ENCODE measurements at places on chromosomes 3 and 15.

- DNase-seq, result no peak
Observed at GRCh38 chr3:64650715-64651114, 37.1 kb downstream of the ADAMTS9 start.

- no peak for DNase-seq
Observed at GRCh38 chr15:31304751-31305365, 21.8 kb upstream of the KLF13 start.

GRCh38 chr3:37661615-37662306 is 199.9 kb upstream of the CTDSPL start:
- DNase-seq, result no peak

GRCh38 chr3:35871009-35871408 is 231.7 kb downstream of the ARPP21 start:
- DNase-seq, result no peak

- DNase-seq, result no peak
Observed at GRCh38 chr15:99475754-99476412, 89.9 kb upstream of the MEF2A start.

DNA sequence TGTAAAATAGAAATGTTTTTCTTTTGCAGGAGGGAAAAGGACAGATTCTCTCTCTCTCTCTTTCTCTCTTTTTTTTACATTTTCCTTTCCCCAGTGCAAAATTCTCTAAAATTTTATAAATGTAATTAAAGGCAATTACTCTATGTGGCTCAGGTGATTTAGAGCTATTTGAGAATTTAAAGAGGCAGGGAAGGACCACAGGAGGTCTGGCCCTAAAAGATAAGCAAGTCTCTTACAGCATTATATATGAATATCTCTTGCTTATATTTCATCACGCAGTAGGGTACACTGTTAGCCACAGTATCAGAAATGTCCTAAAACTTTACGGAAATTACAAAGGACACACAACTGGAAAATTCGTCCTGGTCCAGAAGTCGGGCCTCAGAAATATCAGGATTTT is 70.5 kb upstream of the PPIB start:
- no peak for DNase-seq

DNA sequence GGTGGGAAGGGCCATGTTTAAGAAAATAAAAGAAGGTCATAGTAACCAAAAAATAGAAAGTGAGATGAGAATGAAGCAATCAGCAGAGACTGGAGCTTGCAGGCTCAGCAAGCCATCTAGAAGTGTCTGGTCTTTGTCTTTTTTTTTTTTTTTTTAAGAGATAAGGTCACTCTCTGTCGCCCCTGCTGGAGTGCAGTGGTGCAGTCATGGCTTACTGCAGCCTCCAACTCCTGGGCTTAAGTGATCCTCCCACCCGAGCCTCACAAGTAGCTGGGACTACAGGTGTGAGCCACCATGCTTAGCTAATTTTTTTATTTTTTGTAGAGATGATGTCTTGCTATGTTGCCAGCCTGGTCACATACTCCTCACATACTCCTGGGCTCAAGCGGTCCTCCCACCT is 36.2 kb downstream of the GXYLT2 start:
- no peak for DNase-seq

- DNase-seq, result no peak
Observed at GRCh38 chr3:101544161-101544850, 17.4 kb upstream of the TRMT10C start.

- DNase-seq, result no peak
Observed at GRCh38 chr3:151387432-151387831, 2.9 kb upstream of the P2RY12 start.

DNA sequence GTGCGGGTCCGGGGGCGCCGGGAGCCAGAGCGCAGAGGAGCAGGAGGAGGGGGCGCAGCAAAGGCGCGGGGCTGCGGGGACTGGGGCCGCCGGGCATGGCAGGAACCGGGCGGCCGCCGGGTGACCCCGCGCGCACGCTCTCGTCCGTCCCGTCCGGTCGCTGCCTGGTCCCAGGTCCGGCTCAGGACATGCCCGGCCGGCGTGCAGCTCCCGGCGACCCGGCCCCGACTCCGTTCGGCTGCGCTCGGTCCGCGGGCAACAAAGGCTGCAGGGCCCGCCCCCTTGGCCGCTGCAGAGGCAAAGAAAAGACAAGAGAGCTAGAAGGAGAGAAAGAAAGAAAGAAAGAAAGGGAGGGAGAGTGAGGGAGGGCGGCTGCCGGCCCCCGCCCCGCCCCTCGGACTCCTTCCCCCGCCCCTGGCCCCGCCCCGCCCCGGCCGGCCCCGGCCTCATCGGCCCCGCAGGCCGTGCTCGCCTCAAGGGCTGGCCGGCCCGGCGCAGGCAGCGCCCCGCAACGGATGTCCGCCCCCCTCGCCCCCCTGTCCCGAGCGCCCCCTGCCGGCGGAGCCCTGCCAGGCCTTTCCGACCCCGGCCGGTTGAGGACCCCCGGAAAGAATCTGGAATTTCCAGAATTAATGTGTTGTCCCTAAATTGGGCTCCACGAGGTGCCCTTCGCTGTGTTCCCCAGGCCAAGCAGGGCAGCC is at the start of gene ADAMTS7:
TSS of gene ADAMTS7 (minus strand) at position 341 of the 701 bp plus-strand sequence. CDS start at position 97, 244 bp downstream.
- DNase-seq, result peak; percentile 8

DNA sequence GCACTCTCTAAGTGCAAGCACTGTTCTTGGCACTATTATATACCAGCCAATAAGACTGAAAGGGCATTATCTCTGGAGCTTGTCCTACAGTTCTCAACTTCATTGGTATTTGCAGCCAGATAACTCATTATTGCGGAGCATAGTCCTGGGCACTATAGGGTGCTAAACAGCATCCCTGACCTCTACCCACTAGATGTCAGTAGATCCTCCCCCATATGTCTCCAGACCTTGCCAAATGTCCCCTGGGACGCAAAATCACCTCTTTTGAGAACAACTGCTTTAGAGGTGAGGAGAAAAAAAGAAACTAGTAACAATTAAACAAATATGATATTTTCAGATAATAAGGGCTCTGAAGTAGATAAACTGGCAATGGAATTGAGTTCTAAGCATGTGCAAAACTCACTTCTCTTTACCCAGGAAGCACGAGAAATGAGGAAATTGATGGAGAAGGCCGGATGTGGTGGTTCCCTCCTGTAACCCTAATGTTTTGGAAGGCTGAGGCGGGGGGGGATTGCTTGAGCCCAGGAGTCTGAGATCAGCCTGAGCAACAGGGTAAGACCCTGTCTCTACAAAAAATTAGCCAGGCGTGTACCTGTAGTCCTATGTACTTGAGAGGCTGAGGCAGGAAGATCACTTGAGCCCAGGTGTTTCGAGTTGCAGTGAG is 61.4 kb downstream of the FRMD4B start:
- no peak for DNase-seq

- DNase-seq, result no peak
Observed at GRCh38 chr3:147919496-147919895, 510.3 kb downstream of the ZIC1 start.

GRCh38 chr3:127770671-127771355 is 51.5 kb downstream of the MGLL start:
- DNase-seq, result no peak

- DNase-seq, result no peak
Observed at GRCh38 chr15:63329567-63330350, 51.9 kb downstream of the CA12 start.

GRCh38 chr15:36210426-36210825 is 369.0 kb upstream of the CDIN1 start:
- no peak for DNase-seq

DNA sequence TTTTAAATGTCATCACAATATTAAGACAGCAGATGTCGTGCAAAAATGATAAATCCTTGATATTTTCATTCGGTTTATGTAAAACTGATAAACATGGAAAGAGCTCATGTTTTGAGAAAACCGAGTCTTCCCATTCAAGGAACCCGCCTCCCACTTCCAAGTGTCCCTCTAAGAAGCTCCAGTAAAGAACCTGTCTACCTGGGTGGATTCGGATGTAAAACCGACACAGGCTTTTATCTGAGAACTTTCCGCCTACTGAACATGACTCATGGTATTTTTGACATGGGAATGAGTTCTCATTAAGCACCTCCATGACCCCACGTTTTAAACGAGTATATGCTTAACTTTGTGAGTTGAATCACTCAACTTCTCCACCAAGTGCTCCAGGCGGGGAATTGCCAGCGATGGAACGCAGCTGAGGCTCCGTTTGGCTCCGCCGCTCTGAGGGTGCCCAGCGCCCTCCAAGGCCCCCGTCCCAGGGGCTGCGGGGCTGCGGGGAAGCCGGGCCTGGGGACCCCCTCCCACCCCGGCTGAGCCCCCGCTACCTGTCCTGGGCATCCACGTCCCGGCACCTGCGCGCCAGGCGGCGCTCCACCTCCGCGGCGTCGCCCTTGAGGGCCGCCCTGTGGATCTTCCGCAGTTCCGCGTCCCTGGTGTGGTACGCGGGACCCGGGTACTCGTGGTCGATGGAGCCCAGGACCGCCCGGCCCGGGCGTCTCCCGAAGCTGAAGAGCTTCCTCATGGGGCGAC is 119.9 kb downstream of the LMLN start:
- peak; percentile 14 for DNase-seq

DNA sequence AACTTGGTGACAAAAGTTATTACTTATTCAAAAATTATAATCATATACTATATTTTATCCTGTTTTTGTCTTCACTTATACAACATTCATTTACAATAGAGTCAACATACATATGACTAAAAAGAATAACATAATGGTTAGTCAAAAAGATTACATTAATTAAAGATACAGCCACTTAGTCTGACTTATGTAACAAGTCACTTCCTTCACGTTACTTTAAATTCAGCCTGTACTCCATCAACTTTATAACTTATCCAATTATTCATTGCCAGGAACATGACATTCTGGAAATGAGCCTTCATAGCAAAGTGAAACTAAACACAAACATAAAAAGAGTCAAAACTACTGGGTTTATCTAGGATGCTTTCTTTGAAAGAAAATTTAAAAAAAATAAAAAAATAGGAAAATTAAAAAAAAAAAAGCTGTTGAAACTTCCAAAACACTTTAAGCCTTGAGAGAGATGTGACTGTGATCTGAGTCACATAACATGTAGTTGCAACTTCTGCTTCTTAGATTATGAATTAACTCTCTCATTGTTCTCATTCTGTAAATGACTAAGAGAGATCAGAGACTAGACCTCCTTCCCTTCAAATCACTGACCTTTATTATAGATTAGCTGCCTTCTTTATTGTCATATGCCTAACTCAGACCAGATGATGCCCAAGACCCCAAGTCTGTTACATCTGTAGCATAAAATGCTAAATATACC is 107.8 kb downstream of the MYRIP start:
- DNase-seq, result no peak

GRCh38 chr3:100400419-100400779 is 490 bp downstream of the TOMM70 start:
- peak; percentile 16 for DNase-seq

GRCh38 chr3:58074997-58075396 is 66.8 kb downstream of the FLNB start:
- DNase-seq, result no peak

DNA sequence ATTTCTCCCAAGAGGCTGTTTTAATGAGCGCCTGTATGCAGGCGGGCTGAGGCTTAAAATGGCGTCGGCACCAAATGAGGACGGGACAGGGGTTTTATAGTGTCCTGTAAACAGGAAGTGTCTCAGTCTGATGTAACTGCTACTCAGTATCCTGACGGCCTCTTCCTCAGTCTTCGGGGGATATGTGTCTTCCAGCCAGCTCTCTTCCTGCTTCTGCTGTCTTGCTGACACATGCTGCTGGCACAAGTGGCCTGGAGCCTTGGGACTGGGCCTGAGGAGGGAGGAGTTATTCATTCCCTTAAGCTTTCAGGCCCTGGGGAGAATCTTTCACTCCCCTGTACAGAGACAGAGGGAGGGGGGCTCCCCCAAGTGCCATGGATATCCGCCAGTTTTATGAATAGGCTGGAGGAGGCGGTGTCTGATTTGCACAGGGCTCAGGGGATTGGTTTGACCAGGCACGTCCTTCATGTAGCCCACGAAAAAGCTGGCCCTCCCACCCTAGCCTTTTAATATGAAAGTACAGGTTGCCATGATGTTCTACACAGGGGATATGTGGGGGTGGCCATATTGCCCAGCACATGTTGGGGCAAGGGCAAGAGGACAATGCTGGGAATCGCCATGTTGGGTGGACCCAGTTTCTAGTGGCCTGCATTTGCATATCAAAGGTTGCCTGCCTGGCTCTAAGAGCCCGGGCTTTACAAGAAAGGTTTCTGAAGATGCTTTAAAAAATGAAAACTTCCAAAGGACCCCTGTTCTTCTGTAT is 19.9 kb downstream of the NDUFB4 start:
- DNase-seq, result no peak

DNA sequence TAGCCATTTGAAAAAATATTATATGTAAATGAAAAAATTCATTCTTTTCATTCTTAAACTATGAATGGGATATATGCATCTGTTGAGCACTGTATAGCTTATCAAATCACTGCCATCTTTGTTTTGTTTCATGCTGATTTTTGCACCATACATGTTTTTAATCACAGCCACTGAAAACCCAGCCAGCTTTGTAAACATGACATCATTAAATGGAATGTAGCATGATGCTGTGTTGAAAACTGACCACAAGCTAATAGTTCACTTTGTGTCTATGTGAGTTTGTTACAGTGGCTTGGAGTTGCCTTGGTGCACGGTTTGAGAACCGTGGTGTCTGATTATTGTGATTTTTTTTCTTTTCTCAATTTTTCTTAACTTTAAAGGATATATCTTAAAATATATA is 75.7 kb downstream of the GMPS start:
- DNase-seq, result no peak

- DNase-seq, result no peak
Observed at GRCh38 chr3:127722091-127722784, 49.5 kb downstream of the ABTB1 start.

GRCh38 chr15:78034495-78035191 is 42.9 kb downstream of the TBC1D2B start:
- peak; percentile 71 for DNase-seq

GRCh38 chr15:77461486-77461885 is 40.8 kb downstream of the HMG20A start:
- no peak for DNase-seq

GRCh38 chr15:62165793-62166375 is 799 bp upstream of the C2CD4B start:
- DNase-seq, result no peak

GRCh38 chr3:160401291-160402095 is 2.0 kb downstream of the SMC4 start:
- no peak for DNase-seq

GRCh38 chr15:27509014-27509413 is 538.0 kb downstream of the GABRG3 start:
- DNase-seq, result no peak

DNA sequence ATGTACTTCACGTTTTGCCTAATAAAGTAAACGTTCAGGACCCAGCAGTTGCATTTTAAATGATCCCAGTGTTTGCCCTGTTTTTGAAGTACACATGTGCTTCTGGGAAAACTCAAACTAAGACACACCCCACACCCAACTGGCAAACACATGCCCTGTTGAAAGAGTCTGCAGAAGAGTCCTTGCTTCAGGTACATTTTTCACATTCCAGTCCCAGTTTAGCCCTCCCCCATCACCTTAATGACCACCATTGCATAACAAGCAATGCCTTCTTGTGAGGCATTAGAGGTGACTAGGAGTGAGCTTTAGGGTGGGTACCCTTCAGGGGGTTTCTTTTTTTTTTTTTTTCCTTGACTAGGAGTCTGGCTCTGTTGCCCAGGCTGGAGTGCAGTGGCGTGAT is 322.3 kb downstream of the CNTN4 start:
- DNase-seq, result no peak
